ENCODE measurements at places on chromosomes 3 and 15.
A peak's percentile ranks its signal among the peaks of the same experiment; 100 is the strongest.

GRCh38 chr15:74815121-74815934 lies 2.7 kb downstream of the LMAN1L start:
- DNase-seq, result no peak

DNA sequence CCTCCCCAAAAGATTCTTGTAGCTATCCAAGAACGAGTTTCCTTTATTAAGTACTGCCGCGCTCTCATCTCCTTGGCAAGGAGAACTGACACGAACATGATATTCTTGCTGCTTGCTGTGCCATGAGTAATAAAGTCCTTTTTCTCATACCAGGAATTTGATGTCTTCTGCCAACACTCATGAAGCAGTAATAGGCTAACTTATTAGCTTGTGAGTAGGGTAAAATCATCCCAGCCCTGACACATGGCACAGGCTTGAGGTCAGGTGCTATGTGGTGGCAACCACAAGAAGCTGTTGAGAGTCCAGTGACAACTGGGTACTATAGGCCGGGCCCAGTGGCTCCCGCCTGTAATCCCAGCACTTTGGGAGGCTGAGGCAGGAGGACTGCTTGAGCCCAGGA lies 22.7 kb upstream of the UBXN7 start:
- no peak for DNase-seq

DNA sequence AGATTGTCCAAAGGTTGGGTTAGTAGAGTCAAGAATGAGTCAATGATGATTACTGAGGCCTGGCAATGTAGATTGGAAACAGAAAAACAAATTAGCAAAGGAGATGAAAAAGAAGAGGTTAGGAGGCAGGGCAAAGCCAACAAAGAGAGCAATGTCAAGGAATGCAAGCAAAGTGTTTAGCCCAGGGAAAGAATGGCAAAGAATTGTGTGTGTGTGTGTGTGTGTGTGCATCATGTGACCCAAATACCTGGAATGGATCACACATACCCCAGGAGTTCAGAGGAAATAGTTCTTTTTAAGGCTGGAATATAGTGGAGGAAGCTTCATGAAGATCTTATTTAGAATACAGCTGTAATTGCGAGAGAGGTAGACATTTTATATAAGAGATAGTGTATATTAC lies 831.7 kb upstream of the ARPP21 start:
- DNase-seq, result no peak

DNA sequence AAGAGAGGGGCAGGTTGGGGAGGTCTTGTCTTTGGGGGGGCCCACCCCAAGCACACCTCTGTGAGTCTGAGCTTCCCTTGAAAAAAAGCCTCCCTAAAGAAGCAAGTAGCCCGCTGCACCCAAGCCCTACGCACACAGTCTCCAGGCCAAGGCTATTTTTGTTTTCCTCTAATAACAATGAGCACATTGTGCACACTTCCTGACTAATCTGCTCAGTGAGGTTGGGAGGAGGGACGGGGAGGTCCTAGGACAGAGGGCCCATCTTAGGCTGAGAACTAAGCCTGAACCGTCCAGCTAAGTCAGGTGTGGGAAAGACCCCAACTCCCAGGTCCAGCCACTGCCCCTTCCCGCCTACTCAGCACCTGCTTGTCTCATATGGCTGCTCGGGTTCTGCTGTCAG lies 87.2 kb downstream of the HMG20A start:
- DNase-seq, result no peak

DNA sequence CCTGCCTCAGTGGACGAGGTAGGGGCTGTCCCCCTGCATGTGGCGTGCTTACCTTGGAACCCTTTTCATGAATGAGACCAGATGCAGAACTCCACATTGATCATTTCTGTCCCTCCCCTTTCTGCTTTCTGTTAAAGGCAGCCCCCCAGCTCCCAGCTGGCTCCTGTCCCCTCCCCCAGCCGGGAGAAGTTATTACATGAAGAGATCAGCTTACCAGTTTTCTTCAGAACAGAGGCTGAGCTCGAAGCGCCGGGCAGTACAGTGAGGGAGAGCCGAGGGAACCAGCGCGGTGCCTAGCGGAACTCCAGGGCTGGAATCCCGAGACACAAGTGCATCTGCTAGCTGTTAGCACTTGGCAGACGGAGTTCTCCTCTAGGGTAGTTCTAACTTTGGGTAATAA lies 263.3 kb upstream of the NR2E3 start:
- DNase-seq, result no peak

DNA sequence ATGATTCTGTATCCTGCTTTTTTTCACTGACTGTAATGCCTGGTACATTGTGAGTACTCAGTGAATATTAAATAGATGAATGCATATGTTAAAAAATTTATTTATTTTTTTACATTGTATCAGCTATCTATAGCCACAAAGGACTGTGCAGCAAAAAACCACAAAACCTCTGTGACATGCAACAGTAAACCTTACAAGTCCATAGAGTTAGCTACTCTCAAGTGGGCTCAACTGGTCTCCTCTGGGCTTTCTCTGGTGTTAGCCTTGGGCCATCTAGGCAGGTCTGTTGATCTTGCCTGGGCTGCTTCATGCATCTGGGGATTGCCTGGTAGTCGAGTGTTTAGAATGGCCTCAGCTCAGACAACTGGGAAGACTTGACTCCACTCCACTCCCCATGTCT lies 35.3 kb downstream of the OTOL1 start:
- DNase-seq, result no peak

GRCh38 chr3:34065901-34066300 lies 267.5 kb downstream of the PDCD6IP start:
- DNase-seq, result no peak

DNA sequence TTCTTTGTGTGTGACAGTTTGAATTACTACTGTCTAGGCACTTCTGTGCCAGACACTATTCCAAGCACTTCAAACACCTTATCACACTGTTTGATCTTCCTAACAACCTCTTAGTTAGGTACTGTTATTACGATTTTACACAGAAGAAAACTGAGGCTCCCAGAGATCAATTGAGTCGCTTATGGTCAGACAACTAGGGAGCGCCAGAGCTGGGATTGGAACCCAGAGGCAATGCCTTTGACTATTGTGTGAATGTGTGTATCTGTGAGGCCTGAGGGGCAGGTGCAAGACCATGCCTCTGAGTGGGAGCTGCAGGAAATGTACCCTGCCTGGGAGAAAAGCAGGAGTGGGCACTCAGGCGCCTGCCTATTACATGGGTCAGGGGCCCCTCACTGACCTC lies 1.8 kb downstream of the TRH start:
- DNase-seq, result no peak

- DNase-seq, result no peak
These were observed 28.5 kb downstream of the KLHDC8B start for GRCh38 chr3:49199900-49200281.

- no peak for DNase-seq
These were observed 237.5 kb downstream of the FOXP1 start for GRCh38 chr3:71346061-71346460.

- no peak for DNase-seq
These were observed 14.3 kb downstream of the LIMD1 start for GRCh38 chr3:45608885-45609284.

DNA sequence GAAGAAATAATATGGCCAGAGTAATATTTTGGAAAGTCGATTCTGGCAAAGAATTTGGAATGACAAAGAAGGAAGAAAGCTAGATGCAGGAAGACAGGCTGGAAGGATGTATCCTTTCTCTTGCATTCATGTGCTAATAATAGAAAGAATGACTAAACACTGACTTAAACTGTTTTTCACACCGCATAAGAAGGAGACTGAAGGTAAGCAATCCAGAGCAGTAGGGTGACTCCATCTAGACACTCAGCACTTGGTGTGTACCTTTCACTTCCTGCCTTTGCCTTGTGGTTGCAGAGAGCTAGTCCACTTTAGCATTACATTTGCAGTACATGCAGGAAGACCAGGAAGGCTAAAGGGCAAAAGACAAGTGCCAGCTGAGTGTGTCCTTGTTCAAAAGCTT lies 234.6 kb downstream of the RBMS3 start:
- DNase-seq, result no peak

- no peak for DNase-seq
These were observed 245.9 kb downstream of the NAALADL2 start for GRCh38 chr3:175105066-175105465.

DNA sequence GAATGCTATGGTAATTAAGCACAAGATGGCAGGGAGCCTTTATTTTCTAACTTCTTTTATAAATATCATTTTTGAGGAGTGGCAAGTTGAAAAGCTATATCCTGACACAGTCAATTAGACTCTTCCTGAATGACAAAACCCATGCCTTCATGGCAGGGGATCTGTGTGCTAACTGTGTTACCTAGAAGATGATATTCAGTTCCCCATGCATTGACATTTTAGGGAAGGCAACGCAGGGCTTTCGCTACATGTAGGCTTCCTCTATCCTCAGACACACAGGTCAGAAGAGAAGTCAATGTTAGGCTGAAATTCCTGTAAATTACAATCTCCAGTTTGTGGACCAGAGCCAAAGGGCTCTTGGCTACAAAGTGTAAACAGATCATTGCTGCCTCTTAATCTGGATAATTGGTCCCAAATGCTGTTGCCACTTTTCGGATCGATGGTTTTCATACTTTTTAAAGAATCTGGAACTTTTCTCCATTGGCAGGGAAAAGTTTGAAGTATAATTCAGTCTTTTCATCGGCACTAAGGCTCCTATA lies 22.6 kb upstream of the NR2F2 start:
- no peak for DNase-seq

- DNase-seq, result no peak
These were observed 209.8 kb downstream of the PDCD6IP start for GRCh38 chr3:34008191-34008590.

GRCh38 chr3:51942603-51943450 lies 664 bp downstream of the PARP3 start:
- no peak for DNase-seq

DNA sequence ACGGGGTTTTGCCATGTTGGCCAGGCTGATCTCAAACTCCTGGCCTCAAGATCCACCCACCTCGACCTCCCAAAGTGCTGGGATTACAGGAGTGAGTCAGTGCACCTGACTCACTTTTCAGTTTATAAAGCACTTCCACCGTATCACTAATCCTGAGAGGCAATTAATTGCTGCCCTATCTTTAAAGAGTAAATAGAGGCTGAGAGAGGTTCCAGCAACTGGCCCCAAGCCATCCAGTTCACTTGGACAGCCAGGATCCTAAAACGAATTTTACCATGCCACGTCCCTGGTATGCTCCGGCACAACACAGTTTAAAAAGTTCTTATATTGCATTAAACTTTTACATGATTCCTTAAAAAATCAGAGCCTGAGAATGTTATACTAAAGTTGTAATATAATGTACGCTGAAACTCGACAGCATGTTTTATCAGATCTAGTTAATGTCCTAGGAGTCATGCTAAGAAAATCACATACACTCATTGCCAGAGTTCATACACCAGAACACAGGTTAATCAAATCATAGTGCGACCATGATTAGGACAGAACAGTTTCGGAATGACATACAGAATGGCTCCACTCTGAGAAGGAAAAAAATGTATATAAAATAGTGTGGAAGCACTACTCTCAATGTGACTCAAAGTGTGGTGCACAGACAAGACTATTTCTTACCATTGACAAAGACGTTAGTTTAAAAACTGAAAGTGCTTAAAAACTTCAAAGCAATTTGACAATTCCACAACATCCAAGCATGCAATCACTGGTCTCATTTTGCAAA lies 125.4 kb downstream of the ULK4 start:
- DNase-seq, result no peak

DNA sequence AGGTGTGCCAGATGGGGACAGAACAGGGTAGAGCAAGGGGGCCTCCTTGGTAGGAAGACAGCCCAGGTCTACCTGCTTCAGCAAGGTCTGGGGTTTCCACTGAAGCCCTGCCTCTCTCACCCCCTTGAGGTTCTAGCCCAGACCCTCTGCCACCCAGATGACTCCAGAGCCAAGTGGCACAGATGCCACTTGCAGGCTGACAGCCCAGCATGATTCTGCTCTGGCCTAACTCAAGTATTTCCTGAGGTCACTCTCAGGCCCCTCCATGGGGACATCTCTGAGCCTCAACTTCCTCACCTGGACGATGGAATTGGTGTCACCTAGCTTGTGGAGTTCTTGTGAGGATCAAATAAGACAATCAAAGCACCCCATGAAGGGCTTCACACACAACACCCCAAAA lies 23.9 kb downstream of the PLXNB1 start:
- no peak for DNase-seq

DNA sequence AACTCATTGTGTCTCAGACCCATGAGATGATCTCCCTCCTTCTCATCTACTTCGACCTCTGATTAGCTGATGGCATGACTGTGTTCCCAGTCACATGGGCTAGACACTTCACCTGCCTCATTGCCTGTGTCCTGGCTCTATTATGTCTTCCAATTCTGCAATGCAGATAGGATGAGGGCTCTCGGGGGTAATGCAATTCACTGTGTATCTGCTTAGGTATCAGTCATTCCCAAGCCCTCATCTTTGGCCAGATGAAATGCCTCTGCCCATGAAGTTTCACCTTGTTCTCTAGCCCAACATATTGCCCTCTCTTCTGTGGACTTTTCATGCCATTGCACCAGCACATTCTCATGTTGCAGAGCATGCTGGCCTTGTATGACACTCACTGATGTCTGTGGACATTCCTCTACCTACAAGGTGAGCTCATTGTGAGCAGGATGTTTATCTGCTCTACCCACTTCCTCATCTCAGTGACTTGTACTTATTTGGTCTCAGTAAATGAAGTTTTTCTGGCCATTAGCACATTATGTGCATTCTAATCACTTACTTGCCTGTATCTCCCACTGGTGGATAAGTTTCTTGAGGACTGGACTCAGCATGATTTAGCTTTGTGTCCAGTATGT lies 32.3 kb downstream of the MOBP start:
- peak; percentile 19 for DNase-seq

GRCh38 chr15:25333049-25333448 lies 105.8 kb downstream of the UBE3A start:
- no peak for DNase-seq

DNA sequence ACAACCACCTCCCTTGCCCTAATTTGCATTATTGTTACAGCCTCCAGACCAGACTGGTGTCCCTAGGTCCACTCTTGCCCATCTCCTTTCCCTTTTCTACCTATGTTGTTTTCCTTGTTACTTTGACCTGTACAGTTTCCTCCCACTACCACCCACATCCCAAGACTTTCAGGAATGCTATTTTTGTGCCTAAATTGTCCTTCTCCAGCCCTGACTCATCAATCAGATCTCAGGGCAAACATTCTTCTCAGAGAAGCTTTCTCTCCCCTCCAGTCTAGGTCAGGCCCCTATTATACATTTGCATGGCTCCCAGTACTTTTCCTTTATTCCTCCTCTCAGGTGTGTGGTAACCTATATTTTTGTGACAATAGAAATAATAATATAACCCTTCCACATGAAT lies 241.5 kb downstream of the IGSF11 start:
- DNase-seq, result no peak

GRCh38 chr3:127745656-127746399 lies 73.1 kb downstream of the ABTB1 start:
- no peak for DNase-seq

GRCh38 chr3:63232764-63233396 lies 45.2 kb upstream of the SYNPR start:
- no peak for DNase-seq

GRCh38 chr3:7506606-7507180 lies 645.8 kb downstream of the GRM7 start:
- no peak for DNase-seq

Measured in hematopoietic multipotent progenitor cell (in vitro differentiated cells).